Fibroblast of skin of back (primary cell): ENCODE measurements at places on chromosomes 1 and 21.
A peak's percentile ranks its signal among the peaks of the same experiment; 100 is the strongest.

DNA sequence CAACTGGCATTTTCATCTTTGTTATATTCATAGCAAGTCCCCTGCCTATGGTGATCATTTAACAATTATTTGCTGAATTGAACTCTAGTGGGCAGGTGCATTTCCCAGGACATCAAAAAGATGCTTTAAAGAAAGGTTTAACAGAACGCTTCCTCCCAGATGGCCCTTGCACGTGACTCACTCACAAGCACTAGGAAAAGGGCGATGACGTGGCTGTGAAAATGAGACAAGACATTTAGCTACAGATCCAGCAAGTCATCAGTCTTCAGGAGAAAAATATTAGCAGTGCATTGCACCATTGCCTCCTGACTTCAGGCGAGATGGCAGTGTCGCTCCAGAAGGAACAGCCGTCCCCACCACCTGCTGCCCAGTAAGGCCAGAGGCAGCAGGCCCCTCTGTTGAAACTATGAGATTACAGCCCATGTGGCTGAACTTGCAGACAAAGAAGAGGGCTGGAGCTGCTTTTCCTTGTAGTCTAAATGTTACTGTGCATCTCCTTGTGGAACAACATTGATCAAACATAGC lies 37.2 kb downstream of the DSCAM start:
- no peak for DNase-seq

- DNase-seq, result no peak
Measured at GRCh38 chr1:90200646-90201205, 205.8 kb downstream of the ZNF326 start.

DNA sequence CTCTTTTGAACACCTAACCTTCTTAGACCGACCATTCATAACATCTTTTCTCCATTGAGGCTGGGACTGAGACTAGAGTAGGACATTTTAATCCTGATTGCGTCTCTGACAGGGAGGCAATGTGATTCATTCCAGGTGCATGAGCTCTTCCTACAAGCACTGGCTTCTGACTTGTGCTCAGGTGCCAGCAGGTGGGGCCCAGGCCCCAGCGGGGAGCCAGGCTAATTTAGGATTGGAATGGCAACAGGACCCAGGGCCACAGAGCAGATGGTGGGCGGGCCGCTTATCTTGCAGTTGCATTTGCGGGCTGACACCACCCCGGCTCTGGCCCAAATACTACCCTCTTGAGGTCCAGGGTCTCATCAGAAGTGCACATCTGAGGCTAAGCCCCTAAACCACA lies 4.1 kb downstream of the GPA33 start:
- no peak for DNase-seq

- DNase-seq, result no peak
Measured at GRCh38 chr1:47418681-47419325, 2.7 kb downstream of the FOXE3 start.

- peak; percentile 15 for DNase-seq
Measured at GRCh38 chr1:68358439-68358838, 91.3 kb downstream of the RPE65 start.
